MG63 (cell line): ENCODE measurements at places on chromosomes 13 and 19. TPM values are rescaled to one million over a fixed set of nuclear protein-coding genes. Genes with fewer than 3 reads are reported as not detected.
A peak's percentile ranks its signal among the peaks of the same experiment; 100 is the strongest.

The KIR2DL3 gene
- total RNA-seq: not detected in 2 replicates

GRCh38 chr19:10643968-10644259, 10.2 kb upstream of the ILF3 start:
- no peak for DNase-seq

DNA sequence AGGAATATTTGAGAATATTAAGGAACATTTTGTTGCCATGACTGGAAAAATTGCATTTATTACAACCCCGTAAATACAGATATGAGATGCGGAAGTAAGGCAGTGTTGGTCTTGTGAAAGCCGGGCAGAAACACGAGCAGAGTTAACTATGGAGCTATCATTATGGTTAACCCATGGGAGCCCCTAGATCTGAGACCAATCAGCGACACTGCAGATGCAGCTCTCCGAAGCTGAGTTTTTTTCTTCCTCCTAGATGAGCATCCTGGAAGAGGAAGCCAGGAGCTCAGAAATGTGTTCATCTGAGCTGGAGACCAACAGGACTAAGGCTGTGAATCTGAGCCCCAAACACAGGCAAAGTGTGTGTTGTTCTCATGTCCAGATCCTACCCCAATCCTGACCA, 123.0 kb upstream of the KL start:
- no peak for DNase-seq

The KLK15 gene
- not detected in 2 replicates for total RNA-seq

DNA sequence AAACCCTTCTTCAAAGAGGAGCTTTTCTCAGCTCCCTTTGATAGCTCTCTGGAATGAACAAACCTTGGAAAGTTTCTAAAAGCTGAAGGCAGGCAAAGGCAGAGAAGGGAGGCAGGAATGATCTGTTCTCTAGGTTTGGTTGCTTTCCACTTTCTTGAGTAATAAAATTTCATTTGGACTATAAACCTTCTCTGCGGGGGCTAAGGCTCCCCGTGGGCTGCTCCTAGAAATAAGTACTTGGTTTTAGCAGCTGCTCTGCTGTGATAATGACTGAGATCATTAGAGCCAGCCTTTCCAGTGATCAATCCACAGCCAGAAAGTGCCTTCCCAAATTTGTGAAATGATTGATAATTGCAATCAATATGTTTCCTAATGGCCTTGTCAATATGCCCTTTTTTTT, 183.8 kb upstream of the HTR2A start:
- DNase-seq: no peak

DNA sequence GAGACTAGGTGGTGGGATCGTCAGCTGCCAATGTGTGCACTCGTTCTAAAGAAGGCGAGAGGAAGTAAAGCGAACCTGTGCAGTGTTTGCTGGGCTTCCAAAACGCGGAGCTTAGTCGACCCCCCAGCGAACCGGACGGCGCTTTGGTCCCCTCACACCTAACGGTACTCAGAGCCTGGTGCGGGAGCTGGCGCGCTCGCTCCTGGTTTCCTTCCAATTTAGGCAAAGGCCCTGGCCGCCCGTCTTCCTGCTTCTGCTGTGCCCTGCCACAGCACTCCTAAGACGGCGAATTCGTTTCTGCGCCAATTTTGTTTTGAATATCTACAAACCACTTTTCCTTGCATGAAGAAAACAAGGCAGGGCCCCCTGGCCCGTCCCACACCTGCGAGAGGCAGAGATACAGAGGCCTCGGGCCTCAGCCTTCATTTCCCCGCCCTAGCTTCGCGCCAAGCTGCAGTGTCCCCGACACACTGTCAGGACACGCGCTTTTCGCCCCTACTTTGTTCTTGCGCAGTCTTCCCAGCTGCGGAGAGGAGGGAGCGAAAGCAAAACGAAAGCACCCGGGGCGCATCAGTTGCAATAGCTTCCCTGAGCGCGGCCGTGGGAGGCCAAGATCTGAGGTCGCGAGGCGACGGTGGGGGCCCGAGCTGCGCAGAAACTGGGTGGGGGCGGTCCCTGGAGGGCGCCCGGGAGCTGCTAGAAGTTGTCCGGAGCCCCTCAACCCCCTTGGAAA, 111.9 kb downstream of the KCNRG start:
- peak; percentile 57 for DNase-seq

DNA sequence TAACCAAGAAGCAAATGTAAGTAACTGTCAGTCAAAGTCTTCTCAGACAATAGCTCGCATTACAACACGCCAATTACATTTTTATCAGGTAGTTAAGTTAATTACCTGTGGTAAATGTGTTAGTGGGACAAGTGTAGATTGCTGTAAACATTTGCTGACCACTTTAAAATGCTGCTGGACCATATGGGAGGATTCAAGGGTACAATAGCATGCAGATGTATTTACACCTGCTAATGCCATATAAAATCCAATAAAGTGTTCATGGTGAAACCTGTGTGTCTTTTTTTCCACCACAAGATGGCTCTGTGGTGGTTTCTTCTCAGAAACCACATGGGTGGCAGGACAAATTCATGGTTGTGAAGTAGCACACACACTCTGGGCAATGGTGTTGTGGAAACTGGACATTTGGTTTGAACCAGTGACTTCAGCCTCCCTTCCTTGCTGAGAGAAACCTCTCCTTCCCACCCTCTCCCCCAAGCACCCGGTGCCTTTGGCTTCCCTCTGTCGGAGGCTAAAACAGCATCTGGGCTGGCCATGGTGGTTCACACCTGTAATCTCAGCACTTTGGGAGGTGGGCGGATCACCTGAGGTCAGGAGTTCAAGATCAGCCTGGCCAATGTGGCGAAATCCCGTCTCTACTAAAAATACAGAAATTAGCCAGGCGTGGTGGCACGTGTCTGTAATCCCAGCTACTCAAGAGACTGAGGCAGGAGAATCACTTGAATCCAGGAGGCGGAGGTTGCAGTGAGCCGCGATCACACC, 18.1 kb upstream of the GTF3A start:
- DNase-seq: no peak

- DNase-seq: no peak
Measured at GRCh38 chr19:45322744-45323281, at the start of gene CKM. Gene CKM (minus strand): TSS chr19:45322875. CDS start chr19:45319713, 3,162 bp downstream.

DNA sequence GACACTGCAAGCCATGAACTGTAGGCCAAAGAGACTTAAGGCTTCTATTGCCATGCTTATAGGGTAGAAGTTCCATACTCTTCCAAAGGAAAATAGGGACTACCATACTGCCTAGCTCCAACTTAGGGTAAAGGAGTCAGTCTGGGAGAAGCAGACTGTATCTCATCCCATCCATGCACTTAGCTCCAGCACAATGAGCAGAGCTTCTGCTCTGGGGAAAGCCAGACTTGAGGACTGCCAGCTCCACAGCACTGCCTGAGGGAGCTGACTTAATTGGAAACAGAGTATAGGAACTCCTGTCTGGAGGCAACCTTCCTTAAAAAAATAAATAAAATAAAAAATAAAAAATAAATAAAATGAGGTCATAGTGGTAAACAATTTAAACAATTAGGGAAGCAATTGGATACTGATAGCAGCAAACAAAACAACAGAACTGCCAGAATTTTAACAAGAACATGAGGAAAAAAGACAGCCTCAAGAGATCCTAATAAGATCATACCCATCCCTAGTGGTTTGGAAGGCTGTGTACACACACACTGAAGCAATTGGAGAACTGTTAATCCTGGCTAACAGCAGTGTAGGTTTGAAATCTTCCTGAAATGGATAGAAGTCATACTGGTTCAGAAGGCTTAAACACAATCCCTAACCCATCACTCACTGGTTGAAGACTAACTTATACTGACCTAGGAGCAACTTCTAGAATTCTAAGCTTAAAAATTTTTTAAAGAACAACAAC, 550.1 kb downstream of the TBC1D4 start:
- DNase-seq: no peak

The MIR17HG gene
- total RNA-seq: 3.5 and 4.0 TPM in 2 replicates

The TLE2 gene
- total RNA-seq: 1.5 and 4.1 TPM in 2 replicates
